ENCODE measurements at places on chromosomes 2 and 18.
A peak's percentile ranks its signal among the peaks of the same experiment; 100 is the strongest.

GRCh38 chr2:234752966-234753365 is 198.9 kb upstream of the SH3BP4 start:
- DNase-seq, result no peak

GRCh38 chr2:60529785-60530627 is 23.4 kb downstream of the BCL11A start:
- DNase-seq, result no peak

DNA sequence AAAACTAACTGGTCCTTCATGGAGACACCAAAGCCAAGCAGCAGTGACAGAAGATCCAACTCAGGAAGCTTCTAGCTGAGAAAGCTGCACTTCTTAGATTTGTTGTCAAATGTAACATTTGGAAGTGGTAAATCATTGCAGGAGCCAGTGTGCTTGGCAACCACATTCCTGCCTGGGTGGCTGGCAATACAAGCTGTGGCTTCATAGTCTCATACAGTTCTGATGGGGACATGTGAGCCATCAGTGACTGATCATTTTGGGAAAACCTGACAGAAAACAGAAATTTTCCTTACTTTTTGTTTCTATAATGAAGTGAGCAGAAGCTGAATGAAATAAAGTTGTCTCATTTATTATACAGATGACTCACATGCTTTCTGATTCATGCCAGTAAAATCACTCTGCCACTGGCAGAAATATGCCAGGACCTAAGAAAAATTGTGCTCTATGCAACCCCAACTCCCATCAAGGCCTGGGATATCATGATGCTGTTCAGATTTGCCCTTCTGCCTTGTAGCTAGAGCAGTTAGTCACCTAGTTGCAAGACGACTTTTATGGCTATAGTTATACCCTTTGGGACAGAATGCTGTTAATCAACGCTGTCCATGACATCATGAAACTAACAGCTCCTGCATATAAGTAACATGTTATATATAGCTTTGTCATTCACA is 508.1 kb downstream of the ADCYAP1 start:
- no peak for DNase-seq

DNA sequence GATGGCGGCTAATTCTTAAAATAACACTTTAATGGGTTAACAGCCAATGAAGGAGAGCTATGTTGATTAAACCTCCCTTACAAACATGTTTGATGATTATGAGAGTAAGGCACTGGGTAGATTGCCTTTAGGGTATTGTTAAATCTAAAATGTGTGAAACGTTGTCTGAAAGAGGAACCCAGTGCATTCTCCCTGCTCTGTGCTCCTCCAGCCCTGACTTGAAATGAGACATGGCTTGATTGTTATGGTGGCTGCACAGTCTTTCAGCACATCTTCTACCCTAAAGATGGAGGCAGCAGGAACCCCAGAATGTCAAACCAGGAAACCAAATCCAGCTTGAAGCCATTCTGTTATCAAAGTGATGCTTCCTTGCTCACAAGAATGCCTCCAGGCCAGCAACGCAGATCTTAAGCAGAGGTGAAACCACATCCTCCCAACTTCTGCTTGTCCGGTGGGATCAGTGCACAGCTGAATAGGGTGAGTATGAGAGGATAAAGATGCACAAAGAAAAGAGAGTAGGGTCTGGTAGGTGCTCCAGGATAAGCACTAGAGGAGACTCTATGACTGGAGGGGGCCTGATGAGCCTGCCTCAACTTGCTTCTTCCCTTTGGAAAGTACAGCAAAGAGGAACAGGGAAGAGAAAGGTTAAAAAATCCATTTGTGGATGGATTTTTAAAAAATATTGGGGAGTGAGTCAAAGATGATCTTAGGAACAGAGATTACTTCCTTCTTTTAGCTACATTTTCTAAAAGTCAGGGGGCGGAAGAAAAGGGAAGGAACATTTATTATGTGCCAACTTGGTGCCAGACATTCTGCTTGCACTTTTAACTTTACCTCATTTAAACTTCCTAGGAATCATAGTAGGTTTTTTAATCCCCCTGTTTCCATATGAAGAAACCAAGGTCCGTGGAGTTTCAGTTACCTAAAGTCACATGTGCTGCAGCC is 523.0 kb downstream of the TXNL1 start:
- no peak for DNase-seq

DNA sequence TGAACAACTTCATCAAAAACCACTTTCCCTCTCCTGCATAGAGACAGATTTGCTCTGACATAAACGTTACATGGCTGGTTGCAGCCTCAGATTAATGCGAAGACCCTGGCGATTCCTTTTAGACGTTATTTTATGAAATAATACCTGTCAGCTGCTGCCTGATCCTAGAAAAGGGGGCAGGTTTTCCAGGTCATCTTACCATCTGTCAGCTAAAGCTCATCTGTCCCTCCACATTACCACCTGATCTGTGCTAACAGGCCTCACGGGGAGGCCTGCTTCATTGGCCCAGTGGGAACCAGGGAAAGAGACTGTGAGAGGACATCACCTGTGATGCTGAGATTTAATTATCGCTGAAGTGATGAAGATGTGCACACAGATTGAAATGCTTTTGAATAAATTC is 261.0 kb downstream of the ARHGAP15 start:
- DNase-seq, result no peak

GRCh38 chr2:206814498-206814897 is 49.1 kb downstream of the FASTKD2 start:
- DNase-seq, result no peak

DNA sequence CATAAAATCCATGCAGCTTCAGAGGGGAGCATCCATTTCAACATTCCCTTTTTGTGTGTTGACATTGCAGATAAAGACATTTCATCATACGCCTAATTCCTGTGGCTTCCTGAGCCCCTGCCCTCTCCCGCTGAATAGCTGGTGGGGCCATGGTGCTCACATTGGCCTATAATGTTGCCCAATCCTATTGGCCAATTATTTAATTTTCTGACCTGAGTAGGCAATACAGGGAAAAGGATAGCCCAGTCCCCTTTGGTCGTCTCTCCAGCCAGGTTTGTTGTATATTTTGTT is 163.8 kb upstream of the MYCN start:
- no peak for DNase-seq

GRCh38 chr18:6980363-6980762 is 137.2 kb downstream of the LAMA1 start:
- DNase-seq, result no peak

GRCh38 chr2:18762667-18763066 is 173.3 kb upstream of the NT5C1B start:
- no peak for DNase-seq

- no peak for DNase-seq
These were observed 53.9 kb downstream of the MYO7B start for GRCh38 chr2:127589358-127589757.

DNA sequence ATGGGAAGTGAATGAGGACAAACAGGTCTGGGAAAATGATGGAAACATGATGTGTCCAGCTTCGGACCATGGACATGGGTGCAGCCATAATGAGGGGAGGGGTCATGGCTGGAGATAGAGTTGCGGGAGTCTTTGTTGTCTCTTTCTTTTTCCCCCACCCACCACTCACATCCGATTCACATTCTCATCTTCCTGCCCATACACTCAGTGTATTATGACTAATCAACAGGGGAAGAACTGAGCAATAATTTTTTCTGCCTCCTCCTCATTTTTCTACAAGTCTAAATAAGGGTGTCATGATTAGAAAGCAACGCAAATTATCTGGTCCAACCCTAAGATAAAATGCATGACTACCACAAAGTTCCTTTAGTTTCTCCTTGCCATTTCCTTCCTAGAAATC is 5.7 kb upstream of the SERPINB2 start:
- no peak for DNase-seq

DNA sequence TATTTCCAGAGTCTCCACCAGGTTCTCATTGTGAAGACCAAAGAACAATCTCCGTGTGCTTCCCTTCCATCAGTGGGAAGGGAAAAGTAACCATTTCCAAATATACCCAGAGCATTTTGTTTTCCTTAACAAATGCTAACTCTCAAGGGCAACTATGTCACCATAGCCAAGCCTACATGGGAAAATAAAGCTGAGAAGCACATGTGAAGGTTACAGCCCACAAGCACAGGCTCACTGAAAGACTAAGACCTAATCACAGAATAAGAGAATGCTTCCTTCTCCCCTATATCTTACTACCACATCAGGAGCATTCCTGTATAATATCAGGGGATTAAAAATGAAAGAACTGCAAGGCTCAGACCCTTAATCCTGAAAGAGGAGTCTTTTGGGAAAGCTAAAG is 28.2 kb downstream of the SP9 start:
- no peak for DNase-seq

GRCh38 chr2:118309946-118310680 is 221.8 kb downstream of the INSIG2 start:
- peak; percentile 41 for DNase-seq

DNA sequence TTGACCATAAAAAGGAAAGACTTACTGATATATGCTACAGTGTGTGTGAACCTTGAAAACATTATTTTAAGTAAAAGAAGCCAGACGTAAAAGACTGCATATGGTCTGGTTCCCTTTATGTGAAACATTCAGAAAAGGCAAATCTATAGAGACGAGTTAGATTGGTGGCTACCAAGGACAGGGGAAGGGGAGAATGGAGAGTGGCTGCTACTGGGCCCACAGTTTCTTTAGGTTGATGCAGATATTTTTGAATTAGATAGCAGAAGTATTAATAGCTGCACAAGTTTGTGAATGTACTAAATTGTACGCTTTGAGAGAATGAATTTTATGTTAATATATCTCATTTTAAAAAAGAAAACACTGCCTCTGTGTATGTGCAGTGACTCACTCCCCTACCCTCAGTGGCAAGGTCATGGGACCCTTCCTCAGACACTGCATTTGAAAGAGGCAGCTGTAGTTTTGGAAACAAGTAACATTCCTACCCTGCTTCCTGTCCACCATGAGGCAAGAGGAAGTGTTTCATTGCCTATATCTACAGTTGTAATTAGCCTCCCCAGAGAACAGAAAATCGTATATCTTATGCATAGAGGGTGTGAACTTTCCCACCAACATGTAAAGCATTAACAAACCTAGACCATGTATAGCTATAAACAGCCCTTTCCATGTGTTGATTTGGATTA is 29.8 kb upstream of the ARMC9 start:
- no peak for DNase-seq

- DNase-seq, result no peak
These were observed 6.3 kb downstream of the TCF23 start for GRCh38 chr2:27155069-27155520.

- no peak for DNase-seq
These were observed 5.4 kb downstream of the FBXO15 start for GRCh38 chr18:74142252-74142651.

GRCh38 chr2:223979730-223980396 is 22.6 kb downstream of the MRPL44 start:
- DNase-seq, result no peak

GRCh38 chr2:189304360-189304759 is 124.8 kb upstream of the COL5A2 start:
- no peak for DNase-seq

DNA sequence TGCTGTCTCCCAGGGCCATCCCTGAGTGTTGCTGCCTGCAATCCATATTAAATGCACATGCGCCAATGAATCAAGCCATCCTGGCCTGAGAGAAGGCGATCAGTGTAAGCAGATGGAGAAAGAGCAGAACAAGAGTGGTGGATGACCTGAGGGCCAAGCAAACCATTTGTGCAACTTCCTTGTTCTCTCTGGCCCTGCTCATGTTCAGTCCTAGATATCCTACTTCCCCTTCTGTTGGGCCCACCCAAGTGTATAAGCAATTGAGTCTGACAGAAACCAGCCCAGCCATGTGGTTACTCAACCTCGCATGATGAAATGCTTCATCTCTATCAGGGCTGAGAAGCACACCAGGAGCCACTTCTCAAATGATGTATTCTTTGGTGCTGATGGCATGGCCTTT is 383.1 kb upstream of the ID2 start:
- no peak for DNase-seq

GRCh38 chr18:51091270-51091669 is 61.3 kb downstream of the SMAD4 start:
- no peak for DNase-seq

GRCh38 chr18:12769644-12770440 is 67.0 kb downstream of the PSMG2 start:
- DNase-seq, result no peak

DNA sequence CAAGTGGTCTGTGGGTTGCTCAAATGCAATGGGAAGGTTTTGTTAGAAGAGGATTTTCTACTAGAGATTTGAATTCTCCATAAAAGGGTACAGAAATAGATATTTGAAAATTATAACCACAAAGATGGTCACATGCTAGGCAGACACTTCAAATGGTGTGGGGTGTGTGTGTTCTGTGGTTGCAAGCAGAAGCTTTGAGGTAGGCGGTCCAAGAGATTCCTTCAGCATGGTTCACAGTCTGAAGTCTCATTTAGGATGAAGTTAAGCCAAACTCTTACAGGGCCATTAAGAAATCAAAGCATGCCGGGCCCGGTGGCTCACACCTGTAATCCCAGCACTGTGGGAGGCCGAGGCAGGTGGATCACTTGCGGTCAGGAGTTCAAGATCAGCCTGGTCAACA is 38.3 kb upstream of the RMDN2 start:
- no peak for DNase-seq

GRCh38 chr2:156447761-156448160 is 11.6 kb downstream of the GPD2 start:
- DNase-seq, result no peak

DNA sequence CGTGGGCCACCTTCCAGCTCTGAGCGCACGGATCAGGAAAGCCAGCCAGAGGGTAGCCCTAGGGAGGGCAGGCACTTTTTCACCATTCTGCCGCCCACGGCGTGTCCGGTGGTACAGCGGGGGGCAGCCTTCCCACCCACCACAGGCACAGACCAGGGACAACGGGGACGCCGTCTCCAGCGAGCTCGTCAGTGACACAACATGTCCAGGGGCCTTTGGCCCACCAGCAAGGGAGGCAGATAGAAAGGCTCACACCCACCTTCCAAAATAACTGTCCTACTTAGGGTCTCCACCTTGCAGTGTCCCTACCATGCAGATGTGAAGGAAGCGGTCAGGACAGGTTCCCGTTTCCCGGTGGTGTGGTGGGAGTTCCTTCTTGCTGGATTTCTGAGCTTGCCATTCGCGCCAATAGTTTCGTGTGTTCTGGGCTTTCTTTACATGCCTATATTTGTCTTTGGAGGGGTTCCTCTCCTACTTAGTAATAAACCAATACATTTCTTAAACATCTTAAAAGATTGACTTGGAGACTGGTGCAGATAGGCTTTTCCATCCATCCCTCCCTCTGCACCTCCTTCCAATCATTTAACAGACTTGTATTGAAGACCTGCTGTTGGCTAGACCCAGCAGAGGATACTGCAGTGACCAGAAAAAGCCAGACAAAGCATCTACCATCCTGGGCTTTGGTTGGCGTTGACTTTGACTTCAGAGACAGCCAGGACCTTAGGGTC is 872 bp downstream of the ASB1 start:
- DNase-seq, result no peak

Measured in activated CD4-positive, alpha-beta T cell treated with anti-CD3 and anti-CD28 coated beads, Interleukin-2, amount 50 U/mL, for 24 hours (primary cell).